ENCODE measurements at places on chromosomes 16 and 17.

DNA sequence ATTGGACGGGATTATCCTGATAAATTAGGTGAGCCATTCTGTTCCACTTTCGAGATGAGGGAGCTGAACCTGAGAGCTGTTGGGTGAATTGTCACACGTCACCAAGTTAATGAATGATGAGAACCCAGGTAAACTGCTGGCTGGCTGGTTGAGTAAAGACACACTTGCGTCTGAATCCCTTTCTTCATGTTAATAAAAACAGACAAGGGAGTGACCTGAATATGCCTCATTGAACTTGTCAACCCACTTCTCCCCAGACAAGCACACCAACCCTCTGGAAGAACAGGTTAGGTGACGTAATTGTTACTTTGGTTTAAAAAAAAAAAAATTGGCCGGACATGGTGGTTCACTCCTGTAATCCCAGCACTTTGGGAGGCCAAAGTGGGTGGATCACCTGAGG lies 400.9 kb upstream of the CDH5 start:
- no peak for DNase-seq

- DNase-seq = no peak
Observed at GRCh38 chr16:28025631-28026030, 37.9 kb downstream of the GSG1L start.

DNA sequence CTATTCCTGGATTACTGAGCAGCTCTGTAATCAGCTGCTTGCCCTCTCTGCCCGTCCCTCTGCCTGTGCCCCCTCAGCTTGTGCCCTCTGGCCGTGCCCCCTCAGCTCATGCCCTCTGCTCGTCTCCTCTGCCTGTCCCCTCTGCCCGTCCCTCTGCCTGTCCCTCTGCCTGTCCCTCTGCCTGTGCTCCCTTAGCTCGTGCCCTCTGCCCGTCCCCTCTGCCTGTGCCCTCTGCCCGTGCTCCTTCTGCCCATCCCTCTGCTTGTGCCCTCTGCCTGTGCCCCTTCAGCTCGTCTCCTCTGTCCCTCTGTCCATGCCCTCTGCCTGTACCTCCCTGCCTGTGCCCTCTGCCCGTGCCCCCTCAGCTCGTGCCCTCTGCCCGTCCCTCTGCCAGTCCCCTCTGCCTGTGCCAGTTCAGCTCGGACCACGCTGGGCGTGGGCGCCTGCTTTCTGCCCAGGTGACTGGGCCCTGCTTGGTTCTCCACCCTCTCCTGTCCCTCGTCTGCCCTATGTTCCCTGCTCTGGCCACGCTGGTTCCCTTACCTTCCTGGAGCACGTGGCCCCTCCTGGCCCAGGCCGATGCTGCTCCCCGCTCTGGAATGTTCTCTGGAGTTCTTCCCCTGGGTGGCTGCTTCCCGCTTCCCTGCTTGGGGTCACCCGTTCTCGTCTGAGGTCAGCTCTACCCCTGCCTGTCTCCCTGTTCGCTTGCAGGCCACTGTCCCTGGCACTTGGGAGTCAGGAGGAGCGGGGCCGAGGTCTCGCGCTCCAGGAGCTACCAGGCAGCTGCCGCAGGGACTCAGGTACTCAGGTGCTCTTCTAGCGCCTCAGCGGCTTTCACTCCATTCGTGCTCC lies 63.9 kb downstream of the BANP start:
- DNase-seq = no peak

DNA sequence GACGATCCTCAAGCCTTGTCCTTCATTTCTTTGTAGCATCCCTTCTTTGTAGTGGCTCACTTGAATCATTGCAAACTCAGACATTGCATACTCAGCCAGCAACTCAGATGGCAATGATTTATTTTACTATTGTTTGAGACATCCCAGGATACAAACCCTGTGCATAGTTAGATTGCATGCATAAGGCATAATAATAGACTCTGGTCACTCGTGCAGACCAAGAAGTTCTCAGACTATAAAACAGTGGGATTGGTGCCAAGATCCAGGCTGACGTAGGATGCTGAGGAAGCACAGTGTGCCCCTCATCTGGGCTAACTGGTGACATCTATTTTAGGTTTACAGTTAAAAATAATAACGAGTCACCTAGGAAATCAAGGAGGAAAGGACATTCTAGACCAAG lies 142.3 kb downstream of the PMP22 start:
- DNase-seq = peak; percentile 64

GRCh38 chr17:78368348-78368747 lies 8.5 kb upstream of the SOCS3 start:
- no peak for DNase-seq

DNA sequence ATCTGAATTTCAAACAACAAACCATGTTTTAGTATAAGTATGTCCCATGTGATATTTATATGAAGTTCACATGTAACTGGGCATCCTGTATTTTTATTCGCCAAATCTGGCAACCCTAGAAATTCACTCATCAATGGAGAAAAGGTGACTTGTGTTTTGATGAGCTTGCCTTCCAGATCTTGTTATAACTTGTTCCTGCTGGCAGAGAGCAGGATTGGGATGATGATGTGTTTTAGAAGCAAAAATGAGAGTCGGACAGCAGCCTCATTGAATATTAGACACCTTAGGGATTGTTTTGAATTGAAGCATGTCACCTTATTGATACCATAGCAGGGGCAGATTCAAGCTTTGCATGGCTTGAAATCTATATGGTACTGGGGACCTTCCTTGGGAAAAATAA lies 85.4 kb upstream of the MED13 start:
- no peak for DNase-seq

DNA sequence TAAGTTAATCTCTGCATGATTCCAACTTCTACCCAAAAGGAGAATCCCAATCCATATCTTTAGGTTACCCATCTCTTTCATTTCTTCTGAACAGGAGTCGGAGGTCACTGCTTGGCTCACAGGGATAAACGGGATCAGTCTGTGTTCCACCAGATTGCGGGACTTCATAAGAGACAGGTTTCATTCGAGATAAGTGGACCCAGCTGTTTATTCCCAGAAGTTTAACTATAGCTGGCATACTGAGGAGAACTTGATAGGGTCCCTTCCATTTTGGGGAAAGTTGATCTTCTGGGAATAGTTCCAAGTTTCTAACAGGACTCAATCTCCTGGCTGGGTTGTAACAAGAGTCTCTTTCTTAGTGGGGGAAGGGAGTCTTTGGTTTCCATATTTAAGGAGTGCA lies 45.4 kb upstream of the ARL4D start:
- DNase-seq = no peak

GRCh38 chr17:38748149-38748891 lies at the start of gene PCGF2:
PCGF2 (minus strand) TSS chr17:38748336; CDS start chr17:38740402, 7,934 bp downstream.
- peak; percentile 85 for DNase-seq

DNA sequence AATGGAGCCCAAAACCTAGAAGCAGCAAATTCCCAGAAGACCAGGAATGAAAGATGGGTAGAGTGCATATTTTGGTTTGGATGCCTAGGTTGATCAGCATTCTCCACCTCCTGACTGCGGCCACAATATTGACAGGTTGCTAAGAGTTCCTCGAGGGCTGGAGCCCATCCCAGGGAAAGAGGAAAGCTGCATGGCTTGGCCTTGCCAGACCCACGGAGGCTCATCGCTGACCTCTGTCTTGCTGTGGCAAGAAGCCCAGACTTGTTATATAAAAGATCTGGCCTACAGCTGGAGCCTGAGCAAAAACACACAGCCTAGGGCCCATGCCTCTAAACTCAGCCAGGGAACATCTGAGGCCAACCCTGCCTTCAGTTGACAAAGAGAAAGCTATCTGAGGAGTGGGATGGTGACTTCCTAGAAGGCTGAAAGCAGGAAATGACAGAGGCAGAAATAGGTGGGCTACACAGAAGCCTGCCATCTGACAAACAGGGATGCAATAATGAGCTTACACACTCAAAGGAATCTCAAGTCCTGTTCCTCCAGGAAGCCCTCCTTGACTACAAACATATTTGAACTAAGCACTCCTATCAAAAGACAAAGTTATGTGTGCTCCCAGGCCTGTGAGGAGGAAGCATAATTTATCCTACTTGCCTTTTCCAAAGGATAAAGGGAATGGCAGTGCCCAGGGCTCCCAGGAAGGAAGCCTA lies 22.5 kb upstream of the SLC35B1 start:
- DNase-seq = peak; percentile 98

DNA sequence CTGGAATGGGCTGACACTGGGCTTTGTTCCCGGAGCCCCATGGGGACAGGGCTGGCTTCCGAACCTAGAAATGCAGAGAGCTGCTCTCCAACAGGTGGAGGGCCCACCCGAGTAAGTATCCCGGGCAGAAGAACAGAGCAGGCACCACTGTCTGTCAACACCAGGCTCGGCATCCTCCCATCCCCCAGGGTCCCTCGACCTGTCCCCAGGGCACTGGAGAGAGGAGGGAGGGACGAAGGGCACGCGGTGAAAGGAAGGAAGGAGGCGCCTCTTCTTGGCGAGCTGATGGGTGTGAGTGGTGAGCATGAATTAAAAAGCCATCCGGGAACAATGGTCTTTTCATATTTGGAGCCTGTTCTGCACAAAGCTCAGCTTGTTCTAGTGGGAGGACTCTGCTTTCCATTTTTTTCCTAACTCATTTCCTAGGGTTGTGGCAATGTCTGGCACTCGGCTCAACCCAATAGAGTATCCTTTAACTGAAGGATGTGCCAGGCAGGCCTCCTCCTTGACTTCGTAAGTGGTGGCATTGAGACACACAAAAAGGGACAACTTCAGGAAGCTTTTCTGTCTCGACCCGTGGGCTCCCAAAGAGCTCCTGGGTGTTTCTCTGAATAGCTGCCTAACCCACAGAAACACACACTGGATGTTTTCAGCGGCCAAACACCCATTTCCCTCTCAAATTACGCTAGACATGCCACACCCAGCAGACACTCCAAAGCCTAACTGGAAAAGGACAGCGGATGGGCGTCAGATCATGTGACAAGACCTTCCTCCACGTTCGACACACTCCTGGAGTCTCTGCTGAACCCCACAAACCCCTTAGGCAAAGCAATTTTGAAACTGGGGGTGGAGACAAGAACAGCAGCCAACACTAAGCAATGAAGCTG lies 47.7 kb downstream of the ZFHX3 start:
- DNase-seq = peak; percentile 39

DNA sequence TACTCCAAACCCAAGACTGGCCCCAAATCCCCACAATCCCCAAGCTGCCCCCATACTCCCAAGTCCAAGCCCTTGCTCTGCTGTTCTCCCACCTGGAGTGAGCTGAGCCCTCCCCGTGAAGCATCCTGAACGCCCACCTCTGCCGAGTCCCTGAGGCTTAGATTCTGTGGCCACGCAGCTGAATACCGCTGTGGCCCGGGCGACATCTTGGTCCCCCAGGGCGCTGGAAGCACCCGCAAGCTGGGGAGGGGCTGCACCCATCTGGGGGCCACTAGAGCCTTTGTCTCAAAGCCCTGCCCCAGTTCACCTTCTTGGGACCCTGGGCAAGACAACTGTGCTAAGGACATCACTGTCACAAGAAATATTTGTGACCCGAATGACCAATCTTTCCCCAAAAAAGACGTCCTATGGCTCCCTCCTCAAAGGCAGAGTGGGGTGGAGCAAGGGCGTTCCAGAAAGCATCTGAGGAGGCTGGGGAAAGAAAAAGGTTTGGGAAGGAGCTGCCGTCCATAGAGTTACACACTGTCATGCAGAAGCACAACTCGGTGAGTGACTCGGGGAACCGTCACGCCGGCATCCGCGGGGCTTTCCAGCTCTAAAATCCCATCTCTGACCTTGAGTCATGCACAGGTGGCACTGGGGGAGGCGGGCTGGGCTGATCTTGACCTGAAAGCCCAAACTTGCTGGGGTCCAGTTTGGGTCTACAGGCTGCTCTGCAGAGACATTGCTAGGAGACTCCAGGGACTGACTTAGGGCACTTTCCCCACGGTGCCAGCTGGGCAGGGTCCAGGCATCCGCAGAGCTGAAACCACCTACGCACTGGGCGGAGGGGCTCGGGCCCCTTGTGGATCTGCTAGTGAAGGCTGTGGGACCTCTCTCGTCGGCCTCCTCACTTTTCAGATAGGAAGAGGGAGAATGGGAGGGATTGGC lies 6.6 kb downstream of the PTX4 start:
- DNase-seq = no peak

DNA sequence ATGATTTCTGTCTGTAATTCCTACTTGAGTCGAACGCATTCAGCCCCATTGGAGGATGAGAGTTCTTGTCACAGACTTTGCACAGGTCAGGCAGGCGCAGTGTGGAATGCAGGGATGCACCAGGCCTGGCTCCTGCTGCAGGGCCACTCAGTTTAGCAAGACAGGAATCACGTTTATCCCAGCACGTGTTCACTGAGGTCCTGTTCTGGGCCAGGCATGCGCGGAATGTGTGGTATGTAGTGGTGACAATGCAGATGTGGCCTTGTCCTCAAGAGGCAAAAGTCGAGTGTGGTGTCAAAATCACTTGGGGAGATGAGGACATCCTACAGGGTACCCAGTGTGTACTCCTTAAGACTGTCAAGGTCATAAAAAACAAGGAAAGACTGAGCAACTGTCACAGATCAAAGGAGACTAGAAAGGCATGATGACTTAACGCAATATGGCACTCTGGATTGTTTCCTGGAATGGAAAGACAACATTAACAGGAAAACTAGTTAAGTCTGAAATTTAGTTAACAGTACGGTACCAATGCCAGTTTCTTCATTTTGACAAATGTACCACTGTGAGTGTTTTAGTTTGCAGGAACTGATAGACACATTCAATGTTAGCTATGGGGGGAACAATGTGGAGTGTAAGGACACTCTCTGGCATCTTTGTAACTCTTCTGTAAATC lies 121.5 kb upstream of the ADAMTS18 start:
- peak; percentile 46 for DNase-seq

- DNase-seq = no peak
Observed at GRCh38 chr17:78981010-78981888, 1.5 kb upstream of the LGALS3BP start.

- peak; percentile 76 for DNase-seq
Observed at GRCh38 chr17:28946239-28946638, 5.1 kb downstream of the PHF12 start.

DNA sequence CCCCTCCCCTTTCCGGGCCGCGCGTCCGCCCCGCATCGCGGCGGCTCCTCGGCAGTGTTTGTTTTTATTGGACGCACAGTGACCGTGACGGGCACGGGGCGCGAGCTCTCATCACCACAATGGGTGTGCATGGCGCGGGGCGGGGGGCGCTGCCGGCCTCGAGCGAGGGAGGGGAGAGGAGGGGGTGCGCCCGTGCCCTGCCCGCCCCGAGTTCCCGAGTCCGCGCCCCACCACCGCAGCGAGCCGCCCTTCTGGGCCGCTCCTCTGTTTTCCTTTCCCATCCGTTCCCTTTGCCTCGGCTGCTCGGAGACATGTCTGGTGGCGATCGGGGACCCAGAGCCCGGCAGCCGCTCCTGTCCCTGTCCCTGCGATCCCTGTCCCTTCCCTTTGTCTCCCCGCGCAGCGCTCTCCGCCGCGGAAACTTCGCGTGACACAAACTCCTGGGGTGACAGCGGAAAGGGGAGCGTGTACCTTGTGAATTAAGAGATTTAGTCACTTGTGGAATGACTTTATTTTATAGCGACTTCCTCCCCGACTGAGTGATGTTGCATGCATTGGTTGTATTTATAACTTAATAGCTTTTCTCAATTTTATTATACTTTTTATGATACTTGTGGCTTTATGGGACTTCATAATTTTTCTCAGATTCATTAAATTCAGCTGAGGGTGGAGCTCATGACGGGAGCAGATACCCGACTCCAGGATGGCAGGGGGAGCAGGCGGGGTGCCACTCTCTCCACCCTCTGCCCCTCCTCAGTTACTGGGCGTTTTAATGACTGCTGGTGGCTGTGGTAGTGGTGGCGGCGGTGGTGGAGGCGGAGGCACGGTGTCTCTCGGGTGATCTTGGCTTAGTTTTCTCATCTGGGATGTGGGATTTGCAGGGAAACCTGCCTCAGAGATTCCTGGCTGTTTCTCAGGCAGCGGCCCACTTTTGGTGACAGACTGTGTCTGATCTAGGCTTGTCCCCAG lies 40.8 kb downstream of the MRM1 start:
- no peak for DNase-seq

GRCh38 chr16:70740914-70741782 lies 55.3 kb upstream of the MTSS2 start:
- DNase-seq = peak; percentile 96

All from AG10803 (cell line).